Fibroblast of lung (primary cell): ENCODE measurements at places on chromosomes 2 and 18. TPM values are rescaled to one million over a fixed set of nuclear protein-coding genes. Genes with fewer than 3 reads are reported as not detected.

DNA sequence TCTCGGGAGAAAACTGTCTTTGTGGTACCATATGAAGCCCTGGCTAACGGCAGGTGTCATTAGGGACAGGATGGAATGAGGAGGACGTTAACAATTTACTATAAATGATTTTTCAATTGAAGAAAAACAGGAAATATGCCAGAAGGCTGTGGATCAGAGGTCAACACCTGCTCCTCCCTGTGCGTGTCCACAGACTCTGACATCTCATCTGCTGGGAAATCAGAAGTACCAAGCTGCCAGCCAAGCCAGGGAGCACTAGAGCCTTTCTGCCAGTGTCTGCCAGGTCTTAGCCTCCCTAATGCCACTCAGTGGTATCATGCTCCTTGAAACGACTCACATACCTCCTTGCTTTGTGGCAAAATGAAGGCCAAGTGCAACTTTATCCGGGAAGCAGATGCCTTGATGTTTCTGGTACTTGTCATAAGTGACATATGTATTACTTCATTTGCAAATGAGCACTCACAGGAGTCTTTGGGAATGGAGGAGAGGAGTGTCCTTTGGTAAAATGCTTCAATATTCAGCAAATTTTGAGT, 541.1 kb downstream of the SATB2 start:
- no peak for DNase-seq

The SPC25 gene
- 0.99 TPM in 1 of 2 replicates, not detected in the other for total RNA-seq

DNA sequence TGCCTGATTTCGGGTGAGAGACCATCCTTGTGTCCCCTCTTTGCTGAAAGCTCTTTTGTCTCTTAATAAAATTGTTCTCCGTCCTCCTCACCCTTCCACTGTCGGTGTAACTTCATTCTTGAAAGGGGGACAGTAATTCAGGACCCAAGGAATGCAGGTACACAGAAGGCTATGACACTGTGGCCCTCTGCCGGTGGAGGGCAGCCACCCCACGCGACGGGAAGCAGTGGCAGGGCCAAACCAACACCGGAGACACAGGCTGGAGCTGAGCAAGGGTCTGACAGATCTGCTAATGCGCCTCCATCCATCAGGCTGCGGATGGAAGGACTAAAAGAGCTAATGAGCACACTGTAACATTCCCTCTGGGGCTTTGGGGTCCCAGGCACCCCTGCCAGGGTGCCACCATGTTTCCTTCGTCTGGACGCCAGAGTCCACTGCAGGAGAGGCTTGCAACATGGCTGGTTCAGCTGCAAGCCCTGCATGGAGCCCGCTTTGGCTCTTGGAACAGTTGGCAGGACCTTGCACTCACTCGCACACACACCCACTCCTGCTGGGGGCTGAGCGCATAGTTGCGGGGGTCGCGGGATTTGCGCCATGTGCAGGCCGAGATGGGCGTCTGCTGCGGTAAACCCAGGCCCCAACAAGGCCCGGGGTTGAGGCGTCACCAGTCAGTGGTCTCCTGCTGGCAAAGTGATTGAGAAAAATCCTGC, 544.1 kb upstream of the CDH7 start:
- DNase-seq: no peak

- DNase-seq: peak; percentile 33
Observed at GRCh38 chr18:3924455-3924854, 474.5 kb downstream of the TGIF1 start.

- DNase-seq: no peak
Observed at GRCh38 chr18:49967171-49967570, 153.8 kb upstream of the ACAA2 start.
